ENCODE measurements at places on chromosomes 6 and 20.

DNA sequence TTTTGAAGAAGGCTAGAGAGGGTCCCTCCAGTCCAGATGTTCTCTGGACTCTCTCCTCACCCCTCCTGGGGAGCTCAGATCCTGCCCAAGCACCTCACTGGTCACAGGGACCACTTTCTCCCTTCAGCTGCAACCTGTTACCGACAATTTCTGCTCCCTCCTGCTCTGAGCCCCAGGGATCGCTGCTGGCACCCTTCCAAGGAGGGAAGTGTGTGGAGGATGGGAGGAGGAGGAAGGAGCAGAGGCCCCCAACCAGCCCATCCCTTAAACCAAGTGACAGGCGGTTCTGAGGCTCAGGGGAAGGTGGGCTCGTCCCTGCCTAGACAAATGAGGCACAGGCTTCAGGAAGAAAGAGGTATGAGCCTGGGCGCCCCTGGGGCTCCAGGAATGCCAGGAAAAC, 13.9 kb downstream of the PMEPA1 start:
- no peak for DNase-seq

DNA sequence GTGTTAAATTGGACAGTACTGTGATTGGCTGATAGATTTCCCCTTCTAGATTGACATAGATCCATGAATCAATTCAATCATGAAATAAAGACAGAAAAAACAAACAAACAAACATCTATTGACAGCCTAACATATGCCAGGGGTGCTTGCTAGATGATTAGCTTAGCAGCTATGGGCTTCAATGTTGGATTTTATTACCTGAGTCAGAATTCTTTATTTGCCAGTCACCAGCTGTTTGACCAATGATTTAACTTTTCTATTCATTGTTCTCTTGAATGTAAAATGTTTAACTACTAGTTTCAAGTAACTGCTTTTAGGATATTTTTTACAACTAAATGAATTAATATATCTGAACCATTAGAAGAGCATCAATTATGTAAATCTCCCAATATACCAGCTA, 901.3 kb upstream of the CITED2 start:
- DNase-seq = no peak

DNA sequence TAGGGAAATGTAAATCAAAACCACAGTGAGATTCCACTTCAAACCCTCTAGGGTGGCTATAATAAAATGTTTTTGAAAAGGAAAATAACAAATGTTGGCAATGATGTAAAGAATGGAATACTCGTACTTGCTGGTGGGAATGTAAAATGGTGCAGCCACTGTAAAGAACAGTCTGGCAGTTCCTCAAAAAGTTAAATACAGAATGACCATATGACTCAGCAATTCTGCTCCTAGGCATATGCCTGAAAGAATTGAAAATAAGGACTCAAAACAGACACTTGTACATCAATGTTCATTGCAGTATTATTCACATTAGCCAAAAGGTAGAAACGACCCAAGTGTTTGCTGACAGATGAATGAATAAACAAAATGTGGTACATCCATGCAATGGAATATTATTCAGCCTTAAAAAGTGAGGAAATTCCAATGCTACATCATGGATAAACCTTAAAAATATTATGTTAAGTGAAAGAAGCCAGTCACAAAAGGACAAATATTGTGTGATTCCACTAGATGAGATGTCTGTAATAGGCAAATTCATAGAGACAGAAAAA, 10.2 kb upstream of the RNF114 start:
- no peak for DNase-seq

DNA sequence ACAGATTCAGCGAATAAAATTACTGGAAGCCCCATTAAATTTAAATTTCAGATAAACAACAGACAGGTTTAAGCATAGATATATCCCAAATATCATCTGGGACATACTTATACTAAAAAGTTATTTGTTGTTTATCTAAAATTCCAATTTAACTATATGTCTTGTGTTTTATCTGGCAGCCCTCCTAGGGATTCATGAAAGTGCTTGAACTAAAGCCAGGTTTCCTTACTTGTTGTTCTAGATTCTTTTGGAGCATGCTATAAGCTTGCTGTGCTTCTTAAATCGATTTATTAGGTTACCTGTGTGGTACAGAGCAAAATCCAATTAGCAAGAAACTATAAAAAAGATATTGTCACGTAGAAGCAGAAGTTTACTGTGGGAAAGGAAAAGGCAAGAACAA, 202.5 kb upstream of the GMDS start:
- DNase-seq = no peak

- DNase-seq = no peak
These were observed 103.6 kb downstream of the COL12A1 start for GRCh38 chr6:75102301-75102700.

Measured in anterior cingulate cortex (tissue), 58 donors.